WERI-Rb-1 (cell line): ENCODE measurements at places on chromosomes 13 and 19.

DNA sequence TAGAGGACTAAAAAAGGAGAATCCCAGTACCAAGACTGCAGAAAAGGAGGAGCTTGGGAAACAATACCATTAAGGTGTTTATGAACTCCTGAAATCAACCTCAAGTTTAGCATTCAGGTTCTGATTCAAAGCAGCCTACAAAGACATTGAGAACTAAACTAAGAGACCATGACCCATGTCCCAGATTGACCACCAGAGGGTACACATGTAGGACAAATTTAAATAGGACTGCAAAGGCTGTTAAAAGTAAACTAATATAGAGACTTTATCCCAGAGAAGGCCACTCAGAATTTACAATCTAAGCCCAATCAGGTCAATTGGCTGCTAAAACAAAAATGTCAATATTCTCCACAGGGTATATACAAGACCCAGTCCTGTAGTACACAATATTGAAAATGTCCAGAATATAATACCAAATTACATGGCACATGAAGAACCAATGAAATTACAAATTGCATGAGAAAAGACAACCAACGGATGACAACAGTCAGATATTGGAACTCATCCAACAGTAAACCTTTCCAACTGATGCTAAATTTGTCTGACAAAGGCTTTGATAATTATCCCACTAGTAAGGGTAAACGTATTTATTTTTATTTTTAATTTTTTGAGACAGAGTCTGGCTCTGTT lies 682.4 kb downstream of the UQCRFS1 start:
- no peak for DNase-seq

DNA sequence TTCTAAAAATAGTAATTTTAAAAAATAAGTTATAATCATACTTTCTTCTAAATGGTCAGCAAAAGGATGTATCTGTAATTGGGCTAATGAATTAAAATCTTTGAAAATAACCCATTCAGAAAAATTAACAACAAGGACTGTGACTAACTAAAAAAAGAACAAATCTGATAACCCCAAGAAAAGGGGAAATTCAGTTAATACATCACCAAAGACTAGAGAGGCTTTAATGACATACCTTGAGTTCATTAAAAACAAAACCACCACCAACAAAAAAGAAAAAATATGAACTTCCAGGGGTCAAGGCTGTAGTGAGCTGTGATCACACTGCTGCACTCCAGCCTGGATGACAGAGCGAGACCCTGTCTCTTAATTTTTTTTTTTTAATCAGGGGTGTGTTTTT lies 121.8 kb downstream of the TBC1D4 start:
- no peak for DNase-seq

- DNase-seq = no peak
Observed at GRCh38 chr19:32647361-32647760, 27.6 kb downstream of the ANKRD27 start.

GRCh38 chr19:5588441-5588840 lies 20.7 kb upstream of the TINCR start:
- DNase-seq = no peak
